ENCODE measurements at places on chromosomes 3 and 15.

DNA sequence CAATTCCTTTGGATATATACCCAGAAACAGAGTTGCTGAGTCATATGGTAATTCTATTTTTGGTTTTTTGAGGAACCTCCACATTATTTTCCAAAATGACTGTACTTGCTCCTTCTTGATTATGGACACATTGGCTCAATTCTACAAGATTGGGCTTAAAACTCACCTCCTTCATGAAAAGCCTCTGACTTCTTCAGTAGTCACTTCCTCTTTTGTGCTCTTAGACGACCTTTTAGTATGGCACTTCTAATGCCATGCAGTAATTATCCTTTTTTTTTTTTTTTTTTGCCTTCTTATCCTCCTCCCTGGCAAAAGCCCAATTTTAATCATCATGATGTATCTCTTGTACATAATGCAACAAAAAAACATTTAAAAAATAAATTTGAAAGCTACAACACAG, 33.0 kb upstream of the ABHD17C start:
- DNase-seq: no peak

- DNase-seq: no peak
Measured at GRCh38 chr3:164476631-164477030, 601.7 kb downstream of the SI start.

- DNase-seq: no peak
Measured at GRCh38 chr3:55486857-55487380, at the start of gene WNT5A. TSS of gene WNT5A (minus strand) at chr3:55487306. CDS start at chr3:55486985, 321 bp downstream.

DNA sequence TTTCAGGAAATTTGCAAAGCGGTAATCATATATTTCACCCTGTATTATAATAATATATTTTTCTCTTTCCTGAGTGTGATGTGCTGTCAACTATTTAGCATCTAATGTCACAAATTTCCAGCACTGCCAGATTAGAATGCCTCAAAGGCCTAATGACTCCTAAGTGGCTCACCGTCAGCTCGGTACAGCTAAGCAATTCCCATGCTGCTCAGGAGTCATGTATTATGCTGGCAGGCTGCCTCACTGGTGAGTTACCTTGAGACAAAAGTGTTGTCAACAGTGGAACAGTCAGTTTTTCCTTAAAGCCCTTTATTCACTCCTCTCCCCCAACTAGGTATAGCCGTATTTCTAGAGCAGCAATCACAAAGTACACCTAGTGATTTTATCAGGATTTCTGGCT, 83.6 kb downstream of the NSUN3 start:
- no peak for DNase-seq

GRCh38 chr3:32857921-32858320, 40.1 kb downstream of the TRIM71 start:
- no peak for DNase-seq

- no peak for DNase-seq
Measured at GRCh38 chr3:13420045-13420830, at the start of gene NUP210. TSS of gene NUP210 (minus strand) at chr3:13420322. CDS start at chr3:13420226, 96 bp downstream.
